ENCODE measurements at places on chromosomes 5 and 9.

GRCh38 chr9:136551401-136552116 is 5.7 kb upstream of the NOTCH1 start:
- peak; percentile 88 for DNase-seq

GRCh38 chr5:13944560-13945199 is at the start of gene DNAH5:
Gene DNAH5, minus strand, starts transcription at chr5:13944688. Its CDS starts 250 bp downstream, at chr5:13944438.
- no peak for DNase-seq

- no peak for DNase-seq
These were observed 123.9 kb upstream of the ABCA1 start for GRCh38 chr9:105051897-105052296.

DNA sequence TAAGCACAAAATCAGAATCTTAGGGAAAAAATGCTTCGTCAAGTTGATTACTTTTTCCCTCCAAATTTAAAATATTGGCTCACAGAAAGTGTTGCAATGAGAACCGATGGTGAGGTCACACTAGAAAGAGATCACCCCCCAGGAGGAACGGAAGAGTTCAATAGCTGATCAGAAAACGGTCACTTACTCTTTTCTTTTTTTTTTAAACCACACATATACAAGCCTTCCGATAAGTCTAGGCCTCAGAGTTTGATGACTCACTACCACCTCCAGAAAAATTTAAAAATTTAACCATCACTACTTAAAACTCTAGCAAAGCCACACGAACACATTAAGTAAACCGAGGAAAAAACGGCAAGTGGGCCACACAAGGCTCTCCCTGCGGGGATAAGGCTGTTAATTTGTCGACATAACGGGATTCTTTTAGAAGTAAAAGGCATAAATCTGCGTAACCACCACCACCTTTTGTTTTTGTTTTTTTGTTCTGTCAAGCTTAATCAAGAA is 1.2 kb downstream of the SURF4 start:
- no peak for DNase-seq

DNA sequence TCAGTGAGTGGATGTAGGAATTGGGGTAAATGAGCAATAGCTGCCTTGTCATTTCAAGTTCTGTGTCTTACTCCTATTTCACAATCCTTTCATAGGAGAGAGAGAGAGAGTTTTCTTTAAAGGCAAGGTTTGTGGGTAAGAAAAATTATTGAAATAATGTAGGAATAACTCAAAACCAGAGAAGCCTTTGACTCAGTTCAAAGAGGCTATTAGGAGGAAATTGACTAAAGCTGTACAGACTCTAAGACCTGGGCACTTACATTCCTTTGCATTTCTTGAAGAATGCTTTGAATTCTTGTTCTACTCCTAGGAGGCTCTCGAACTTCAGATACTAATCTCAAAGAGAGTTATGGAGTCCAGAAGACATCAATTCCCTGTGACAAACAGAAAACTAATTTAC is 257.1 kb downstream of the FBXL7 start:
- no peak for DNase-seq

GRCh38 chr9:3857091-3857490 is 331.3 kb upstream of the RFX3 start:
- no peak for DNase-seq
